Hematopoietic multipotent progenitor cell (in vitro differentiated cells): ENCODE measurements at places on chromosomes 1 and 21. TPM values are rescaled to one million over a fixed set of nuclear protein-coding genes. Genes with fewer than 3 reads are reported as not detected.

Gene GSTM4
- 12.1 TPM for total RNA-seq

Gene SPATA46
- not detected for total RNA-seq

Gene LCE1E
- total RNA-seq: not detected

Gene OLFM3
- 0.27 TPM for total RNA-seq

Gene AMY2B
- 7.3 TPM for total RNA-seq

Gene KIF1B
- total RNA-seq: 8.1 TPM

Gene EFNA4
- total RNA-seq: 5.9 TPM

Gene CLEC20A
- 0.54 TPM for total RNA-seq

Gene ENAH
- 0.54 TPM for total RNA-seq
